Kidney (tissue), 22 donors: ENCODE measurements at places on chromosomes 13 and 19. TPM values are rescaled to one million over a fixed set of nuclear protein-coding genes. Genes with fewer than 3 reads are reported as not detected.

GRCh38 chr19:21907516-21907915 is 71.5 kb upstream of the ZNF43 start:
- no peak for DNase-seq

The FXYD7 gene
- polyA plus RNA-seq, result not detected

The GPR42 gene
- not detected for polyA plus RNA-seq

The ZNF723 gene
- polyA plus RNA-seq, result not detected

DNA sequence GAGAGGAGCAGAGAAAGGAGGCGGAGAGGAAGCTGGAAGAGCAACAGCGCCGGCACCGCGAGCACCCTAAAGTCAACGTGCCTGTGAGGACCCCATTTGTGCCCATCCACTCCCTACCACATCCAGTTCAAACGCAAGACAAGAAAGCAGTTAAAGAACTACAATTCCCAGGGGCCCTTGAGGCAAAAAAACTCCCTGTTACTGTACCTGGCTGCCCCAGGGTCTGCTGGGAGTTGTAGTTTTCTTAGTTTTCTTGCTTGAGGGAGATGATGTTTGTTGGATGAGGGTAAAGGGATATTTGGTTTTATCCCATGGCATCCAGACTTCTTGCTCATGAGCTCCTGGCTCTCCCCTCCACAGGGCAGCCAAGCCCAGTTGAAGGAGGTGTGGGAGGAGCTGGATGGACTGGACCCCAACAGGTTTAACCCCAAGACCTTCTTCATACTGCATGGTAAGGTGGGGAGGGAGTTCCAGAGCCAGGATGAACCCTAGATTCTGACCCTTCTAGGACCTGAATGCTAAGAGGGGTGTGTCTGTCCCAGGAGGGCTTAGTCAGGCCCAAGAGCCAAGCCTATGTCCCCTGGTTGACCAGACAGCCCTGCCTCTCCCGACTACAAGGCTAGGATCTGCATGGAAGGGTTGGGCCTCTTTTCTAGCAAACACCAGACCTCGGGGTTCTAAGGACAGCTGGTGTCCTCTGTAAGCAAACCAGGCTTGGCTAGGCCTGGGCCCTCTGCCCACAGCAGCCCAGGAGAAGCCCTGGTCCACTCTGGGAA is 13.2 kb downstream of the NUCB1 start:
- DNase-seq, result no peak

DNA sequence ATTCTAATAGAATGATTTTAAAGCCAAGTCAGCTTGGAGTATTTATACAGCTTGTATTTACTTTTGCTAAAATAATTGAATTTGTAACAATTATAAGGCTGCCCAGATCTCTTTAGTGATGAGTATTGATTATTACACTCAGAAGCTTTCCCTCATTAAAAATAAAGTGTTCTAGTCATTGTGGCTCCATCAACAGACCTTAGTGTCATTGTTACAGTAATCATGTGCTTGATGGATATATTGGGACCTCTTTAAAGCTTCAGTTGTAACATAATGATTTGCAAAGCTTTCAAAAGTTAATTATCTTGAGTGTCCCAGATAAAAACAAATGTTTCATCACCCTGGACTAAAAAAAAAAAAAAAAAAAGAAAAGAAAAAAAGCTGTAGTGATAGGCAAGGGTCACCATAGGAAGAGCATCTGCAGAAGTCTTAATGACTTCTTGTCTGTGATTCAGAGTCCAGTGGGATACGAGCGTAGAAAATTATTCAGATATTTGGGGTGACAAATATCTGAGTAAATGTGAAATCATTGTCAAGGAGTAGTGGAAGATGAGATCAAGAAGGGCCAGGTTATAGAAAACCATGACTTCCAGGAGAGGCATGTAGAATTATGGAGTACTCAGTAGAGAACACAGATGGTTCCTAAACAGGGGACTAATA is 369.6 kb downstream of the DCT start:
- DNase-seq, result no peak

DNA sequence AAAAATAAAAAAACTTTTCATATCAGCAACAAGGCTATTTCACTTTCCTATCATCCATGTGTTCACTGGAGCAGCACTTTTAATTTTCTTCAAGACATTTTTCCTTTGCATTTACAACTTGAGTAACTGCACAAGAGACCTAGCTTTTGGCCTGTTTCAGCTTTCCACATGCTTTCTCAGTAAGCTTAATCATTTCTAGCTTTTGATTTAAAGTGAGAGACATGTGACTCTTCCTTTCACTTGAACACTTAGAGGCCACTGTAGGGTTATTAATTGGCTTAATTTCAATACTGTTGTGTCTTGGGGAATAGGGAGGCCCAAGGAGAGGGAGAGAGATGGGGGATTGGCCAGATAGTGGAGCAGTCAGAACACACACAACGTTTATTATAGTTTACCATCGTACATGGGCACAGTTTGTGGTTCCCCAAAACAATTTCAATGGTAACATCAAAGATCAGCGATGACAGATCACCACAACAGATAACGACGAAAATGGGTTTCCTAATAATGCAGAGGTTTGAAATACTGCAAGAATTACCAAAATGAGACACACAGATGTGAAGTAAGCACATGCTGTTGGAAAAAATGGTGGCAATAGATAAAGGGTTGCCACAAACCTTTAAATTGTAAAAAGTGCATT is 117.6 kb downstream of the GGACT start:
- DNase-seq, result no peak
